Mesendoderm (in vitro differentiated cells): ENCODE measurements at places on chromosomes 11 and 22.

- H3K27me3 ChIP-seq: no peaks in the 10 kb centered on the region
- H3K36me3 ChIP-seq: no peaks in the 10 kb centered on the region
- H3K27ac ChIP-seq: no peak overlapping the region
- peak; percentile 83 for DNase-seq
- no peak overlapping the region for H3K4me3 ChIP-seq
Measured at GRCh38 chr22:48574776-48575617, 1252.7 kb downstream of the BRD1 start.

DNA sequence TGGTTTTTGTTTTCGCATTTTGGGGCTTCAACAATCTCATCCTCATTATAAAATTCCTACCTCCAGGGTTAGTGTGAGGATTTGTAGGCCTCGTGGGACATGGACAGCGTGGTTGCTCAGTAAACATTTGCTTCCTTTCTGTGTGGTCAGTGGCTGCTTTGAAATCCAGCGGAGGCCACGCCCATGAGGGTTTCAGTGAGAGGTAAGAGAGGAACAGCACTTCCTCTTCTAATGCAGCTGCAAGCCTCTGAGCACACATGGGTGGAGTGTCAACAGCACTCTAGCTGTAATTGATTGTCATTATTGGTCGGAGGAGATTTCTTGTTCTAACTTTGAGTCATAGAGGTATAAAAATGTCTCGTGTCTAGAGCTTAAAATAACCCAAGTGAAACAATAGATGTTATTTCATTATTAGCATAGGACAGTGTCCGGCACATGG, 6.0 kb upstream of the ARHGAP42 start:
- H3K4me1 ChIP-seq: no peaks in the 10 kb centered on the region
- DNase-seq: peak; percentile 71
- H3K27me3 ChIP-seq: no peaks in the 10 kb centered on the region
- no peaks in the 10 kb centered on the region for H3K36me3 ChIP-seq
- H3K4me3 ChIP-seq: no peak overlapping the region

GRCh38 chr11:131819865-131820264, 449.4 kb downstream of the NTM start:
- H3K4me3 ChIP-seq: no peak overlapping the region
- no peaks in the 10 kb centered on the region for H3K4me1 ChIP-seq
- H3K36me3 ChIP-seq: no peaks in the 10 kb centered on the region

GRCh38 chr22:24088816-24089215, 77.7 kb downstream of the CABIN1 start:
- H3K36me3 ChIP-seq: peaks cover 5% of the 10 kb centered on the region
- H3K27ac ChIP-seq: no peak overlapping the region
- no peak overlapping the region for H3K4me3 ChIP-seq
- no peaks in the 10 kb centered on the region for H3K4me1 ChIP-seq
- H3K27me3 ChIP-seq: no peaks in the 10 kb centered on the region
- DNase-seq: peak; percentile 27
